ENCODE measurements at places on chromosomes 3 and 15. TPM values are rescaled to one million over a fixed set of nuclear protein-coding genes. Genes with fewer than 3 reads are reported as not detected.

DNA sequence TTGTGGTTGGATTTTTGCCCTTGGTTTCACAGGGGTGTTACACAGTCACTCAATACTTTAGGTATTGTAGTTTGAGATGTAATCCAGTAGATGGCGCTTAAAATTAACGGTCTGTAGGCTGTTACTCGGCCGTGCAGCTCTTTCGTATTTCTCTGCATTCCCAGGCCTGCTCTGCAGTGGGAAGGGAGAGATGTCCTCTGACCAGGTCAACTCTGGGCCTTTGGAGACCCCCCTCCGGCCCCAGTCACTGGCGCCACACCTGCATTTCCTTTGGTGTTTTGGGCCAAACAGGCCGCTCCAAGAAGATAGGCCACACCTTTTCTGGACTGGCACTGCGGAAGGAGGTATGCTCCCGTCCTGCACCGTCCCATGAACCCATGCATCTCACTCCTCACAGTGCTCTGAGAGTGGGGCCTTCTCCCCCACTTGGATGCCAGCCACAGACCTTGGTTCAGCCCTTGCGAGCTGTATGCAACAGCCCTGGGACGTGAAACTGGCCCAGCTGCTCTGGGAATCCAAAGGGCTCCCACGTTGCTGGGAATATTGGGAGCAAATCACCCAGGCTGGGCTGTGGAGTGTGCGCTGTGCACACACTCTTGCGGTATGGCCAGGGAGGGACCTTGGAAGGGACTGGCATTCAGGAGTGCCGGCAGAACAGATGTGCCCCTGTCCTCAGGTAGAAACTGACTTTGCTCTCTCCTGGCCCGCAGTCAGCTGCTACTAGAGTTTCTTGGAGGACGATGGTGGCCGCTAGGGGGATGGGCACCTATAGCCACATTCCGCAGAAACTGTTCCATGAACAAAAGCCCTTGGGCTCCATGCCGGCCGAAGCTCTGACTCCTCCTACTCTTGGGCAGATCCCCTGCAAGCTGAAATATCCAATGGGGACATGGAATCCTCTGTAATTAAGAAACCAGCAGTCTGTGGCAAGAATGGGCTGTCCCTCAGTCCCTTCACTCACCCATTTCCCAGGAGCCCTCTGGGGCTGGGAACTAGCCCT is 410.5 kb upstream of the CADM2 start:
- H3K27ac ChIP-seq = no peak overlapping the region
- no peak overlapping the region for H3K4me3 ChIP-seq
- no peaks in the 10 kb centered on the region for H3K36me3 ChIP-seq
- no peaks in the 10 kb centered on the region for H3K27me3 ChIP-seq
- no peak for DNase-seq

Gene STAC
- 11.5 TPM for total RNA-seq

- no peaks in the 10 kb centered on the region for H3K27me3 ChIP-seq
- DNase-seq = no peak
- no peak overlapping the region for H3K27ac ChIP-seq
- peaks cover 5% of the 10 kb centered on the region for H3K4me1 ChIP-seq
- H3K36me3 ChIP-seq = peaks cover 3% of the 10 kb centered on the region
Observed at GRCh38 chr15:52137432-52138357, 25.1 kb upstream of the BCL2L10 start.

GRCh38 chr3:4475804-4476203 is 8.7 kb upstream of the SUMF1 start:
- no peak overlapping the region for H3K27ac ChIP-seq
- no peaks in the 10 kb centered on the region for H3K36me3 ChIP-seq
- H3K4me1 ChIP-seq = no peaks in the 10 kb centered on the region
- no peak for DNase-seq

- no peaks in the 10 kb centered on the region for H3K36me3 ChIP-seq
- no peak overlapping the region for H3K27ac ChIP-seq
- no peak for DNase-seq
- no peak overlapping the region for H3K4me3 ChIP-seq
- no peaks in the 10 kb centered on the region for H3K4me1 ChIP-seq
- no peaks in the 10 kb centered on the region for H3K27me3 ChIP-seq
Observed at GRCh38 chr3:18132991-18133390, 292.1 kb downstream of the SATB1 start.

DNA sequence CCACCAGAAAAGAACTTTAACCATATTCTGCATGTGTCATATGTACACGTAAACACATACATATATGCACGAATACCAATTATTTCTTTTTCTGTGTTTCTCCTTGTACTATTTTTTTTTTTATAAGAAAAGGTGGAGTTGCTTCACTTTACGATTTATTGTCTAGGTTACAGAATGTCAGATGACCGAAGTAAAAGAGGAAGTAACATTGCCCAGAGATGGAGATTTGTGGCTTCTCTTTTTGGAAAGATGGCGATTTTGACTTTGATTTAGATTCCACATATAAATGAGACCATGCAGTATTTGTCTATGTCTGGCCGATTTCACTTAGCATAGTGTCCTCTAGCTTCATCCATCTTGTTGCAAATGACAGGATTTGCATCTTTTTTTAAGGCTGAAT is 293.1 kb downstream of the SV2B start:
- H3K36me3 ChIP-seq = no peaks in the 10 kb centered on the region
- no peak overlapping the region for H3K4me3 ChIP-seq
- H3K27ac ChIP-seq = no peak overlapping the region
- H3K27me3 ChIP-seq = no peaks in the 10 kb centered on the region

DNA sequence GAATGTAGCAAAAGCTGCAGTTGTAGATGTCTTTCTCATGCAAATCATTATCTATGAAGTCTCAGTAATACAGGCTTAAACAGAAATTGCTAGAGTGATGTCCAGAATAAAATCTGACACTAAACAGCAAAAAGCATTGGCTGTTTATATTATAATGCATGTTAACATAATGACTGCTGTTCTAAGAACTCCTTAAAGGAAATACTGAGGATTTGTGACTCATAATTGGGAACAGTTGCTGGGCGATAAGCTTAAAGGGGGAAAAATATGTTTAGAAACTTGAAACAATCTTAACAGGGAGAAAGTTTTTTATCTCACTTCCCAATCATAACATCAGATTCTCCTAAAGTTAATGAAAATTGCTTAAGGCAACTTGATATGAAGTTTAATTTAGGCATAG is 17.5 kb downstream of the TIPARP start:
- H3K36me3 ChIP-seq = peaks cover 17% of the 10 kb centered on the region
- H3K27ac ChIP-seq = no peak overlapping the region
- DNase-seq = no peak
- no peaks in the 10 kb centered on the region for H3K27me3 ChIP-seq
- H3K4me3 ChIP-seq = no peak overlapping the region
- peaks cover 47% of the 10 kb centered on the region for H3K4me1 ChIP-seq

GRCh38 chr3:94171954-94172353 is 109.1 kb downstream of the NSUN3 start:
- no peak overlapping the region for H3K4me3 ChIP-seq
- H3K27me3 ChIP-seq = no peaks in the 10 kb centered on the region
- H3K36me3 ChIP-seq = no peaks in the 10 kb centered on the region
- H3K4me1 ChIP-seq = no peaks in the 10 kb centered on the region
- H3K27ac ChIP-seq = no peak overlapping the region

Data from upper lobe of left lung (tissue), 6 donors.